ENCODE measurements at places on chromosomes 5 and 9.

GRCh38 chr5:20615888-20616563 is 628.0 kb upstream of the CDH18 start:
- DNase-seq = no peak

DNA sequence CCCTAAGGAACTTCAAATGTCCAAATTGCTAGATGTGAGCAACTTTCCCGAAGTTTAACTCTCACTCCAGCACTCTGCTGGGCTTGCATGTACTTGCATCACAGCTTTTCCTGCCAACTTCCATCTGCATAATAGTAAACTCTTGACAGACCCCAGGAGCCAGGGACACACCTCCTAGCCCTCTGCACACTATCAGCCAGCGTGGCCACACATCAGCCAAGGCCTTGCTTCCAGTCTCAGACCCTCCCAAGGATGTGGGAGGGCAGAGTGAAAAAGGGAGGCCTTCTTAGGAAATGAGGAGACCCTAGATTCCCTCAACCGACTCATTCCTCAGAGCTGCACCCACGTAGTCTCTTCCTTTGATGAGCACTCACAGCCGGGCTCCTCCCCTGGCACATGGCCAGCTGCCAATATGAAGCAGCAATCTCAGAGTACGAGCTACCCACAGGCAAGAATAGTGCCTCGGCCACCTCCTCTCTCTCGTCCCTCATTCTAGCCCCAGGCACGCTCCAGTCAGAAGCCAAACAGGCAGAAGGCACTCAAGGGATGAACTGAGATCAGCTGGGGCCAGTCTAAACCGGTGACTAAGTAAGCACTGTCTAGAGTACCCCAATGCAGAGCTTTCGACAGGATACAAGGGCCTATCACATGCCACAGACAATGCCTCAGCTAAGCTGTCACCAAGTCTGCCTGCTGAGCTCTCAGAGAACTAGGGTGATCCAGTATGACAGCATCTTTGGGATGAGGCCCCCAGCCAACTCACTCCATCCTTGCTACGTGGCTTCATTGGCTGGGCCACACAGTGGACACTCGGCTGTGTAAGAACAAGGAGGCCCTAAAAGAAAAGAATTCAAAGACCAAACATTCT is 2.3 kb downstream of the P4HA2 start:
- peak; percentile 26 for DNase-seq

DNA sequence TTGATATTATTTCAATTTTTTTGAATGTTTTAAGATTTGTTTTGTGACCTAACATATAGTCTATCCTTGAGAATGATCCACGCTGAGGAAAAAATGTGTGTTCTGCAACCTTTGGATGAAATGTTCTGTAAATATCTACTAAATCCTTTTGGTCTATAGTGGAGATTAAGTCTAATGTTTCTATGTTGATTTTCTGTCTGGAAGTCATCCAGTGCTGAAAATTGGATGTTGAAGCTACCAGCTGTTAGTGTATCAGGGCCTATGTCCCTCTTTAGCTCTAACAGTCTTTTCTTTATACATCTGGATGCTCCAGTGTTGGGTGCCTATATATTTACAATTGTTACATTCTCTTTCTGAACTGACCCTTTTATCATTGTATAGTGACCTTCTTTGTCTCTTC is 422.3 kb downstream of the TMEM232 start:
- no peak for DNase-seq

DNA sequence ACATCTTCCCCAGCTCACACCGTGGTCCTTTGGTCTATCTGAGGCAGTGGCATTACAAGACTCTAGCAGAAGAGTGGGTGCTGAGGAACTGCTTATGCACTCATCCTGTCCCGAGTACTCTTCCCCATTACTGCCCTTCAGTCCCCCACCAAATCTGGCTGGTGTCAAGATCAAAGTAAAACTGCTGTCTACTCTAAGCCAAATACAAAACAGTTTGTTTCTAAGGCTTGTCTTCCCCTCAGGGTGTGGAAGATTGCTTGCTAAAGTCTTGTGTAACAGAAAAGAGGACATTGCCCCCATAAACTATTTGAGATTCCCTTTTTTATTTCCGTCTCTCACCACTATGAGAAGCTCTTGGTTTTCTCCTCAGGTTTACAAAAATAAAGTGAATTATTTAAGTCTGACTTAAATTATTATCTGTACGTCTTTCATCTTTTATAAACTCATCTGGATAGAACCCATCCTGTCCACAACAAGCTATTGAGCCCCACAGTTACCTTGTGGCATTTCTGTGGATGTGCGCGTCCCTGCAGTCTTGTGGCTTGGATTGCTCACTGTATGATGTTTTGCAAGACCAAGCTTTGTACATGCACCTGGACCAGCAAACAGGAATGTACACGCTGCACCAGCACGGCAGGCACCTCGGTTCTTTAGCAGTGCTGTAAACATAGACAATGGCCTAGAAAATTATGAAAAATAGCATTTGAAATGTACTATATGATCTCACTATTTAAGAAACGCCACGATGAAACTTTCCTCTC is 61.0 kb downstream of the CYSTM1 start:
- no peak for DNase-seq

DNA sequence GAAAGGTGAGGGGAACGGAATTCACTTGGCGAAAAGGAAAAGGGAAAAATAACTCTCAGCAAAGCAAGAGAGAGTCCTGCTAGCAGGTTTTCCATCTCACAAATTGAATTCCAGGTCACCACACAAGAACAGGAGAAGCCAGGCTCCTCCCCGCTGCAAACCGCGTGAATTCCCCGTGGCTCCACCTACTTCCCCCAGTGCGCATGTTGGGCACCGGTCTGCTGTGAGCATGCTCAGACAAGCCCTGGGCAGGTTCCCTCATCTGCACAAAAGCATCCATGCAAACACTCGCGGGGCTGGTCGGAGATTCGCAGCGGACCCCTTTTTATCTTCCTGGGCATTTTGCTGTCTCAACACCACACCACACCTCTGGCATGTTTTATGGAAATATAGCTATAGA is 58.5 kb upstream of the S1PR3 start:
- no peak for DNase-seq

GRCh38 chr5:96017951-96018350 is 56.3 kb upstream of the ELL2 start:
- DNase-seq = no peak

- no peak for DNase-seq
Observed at GRCh38 chr9:36603006-36603405, 30.3 kb downstream of the MELK start.

GRCh38 chr9:83538890-83539238 is 663 bp upstream of the FRMD3 start:
- DNase-seq = no peak

DNA sequence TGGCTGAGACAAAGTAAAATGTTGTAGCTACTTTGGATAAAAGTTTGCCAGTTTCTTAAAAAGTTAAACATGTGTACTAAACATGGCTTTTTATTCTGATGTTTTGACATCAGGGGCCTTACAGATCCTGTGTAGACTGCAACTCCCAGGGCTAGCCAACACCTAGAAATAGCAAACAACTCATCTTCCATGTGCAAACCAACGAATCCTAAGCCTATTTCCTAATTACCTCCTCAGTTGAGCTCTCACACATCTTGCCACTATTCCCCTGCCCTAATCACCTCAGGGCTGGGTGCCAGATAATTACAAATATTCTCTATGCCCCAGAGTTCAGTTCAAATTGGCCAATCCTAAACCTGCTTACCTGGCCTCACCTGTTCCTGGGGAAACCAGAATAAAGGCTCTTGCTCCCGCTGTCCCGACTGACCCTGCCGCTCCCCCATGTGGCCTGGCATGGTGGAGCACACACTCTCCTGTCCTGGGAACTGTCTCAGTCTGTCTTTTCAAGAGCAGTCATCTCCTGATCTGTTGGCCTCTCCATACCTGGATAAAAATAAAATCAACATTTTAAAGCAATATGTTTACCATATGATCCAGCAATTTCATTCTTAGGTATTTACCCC is 37.1 kb upstream of the FAM169A start:
- no peak for DNase-seq

- no peak for DNase-seq
Observed at GRCh38 chr9:134555094-134555650, 86.4 kb upstream of the COL5A1 start.

- DNase-seq = no peak
Observed at GRCh38 chr5:20610681-20611080, 622.7 kb upstream of the CDH18 start.

DNA sequence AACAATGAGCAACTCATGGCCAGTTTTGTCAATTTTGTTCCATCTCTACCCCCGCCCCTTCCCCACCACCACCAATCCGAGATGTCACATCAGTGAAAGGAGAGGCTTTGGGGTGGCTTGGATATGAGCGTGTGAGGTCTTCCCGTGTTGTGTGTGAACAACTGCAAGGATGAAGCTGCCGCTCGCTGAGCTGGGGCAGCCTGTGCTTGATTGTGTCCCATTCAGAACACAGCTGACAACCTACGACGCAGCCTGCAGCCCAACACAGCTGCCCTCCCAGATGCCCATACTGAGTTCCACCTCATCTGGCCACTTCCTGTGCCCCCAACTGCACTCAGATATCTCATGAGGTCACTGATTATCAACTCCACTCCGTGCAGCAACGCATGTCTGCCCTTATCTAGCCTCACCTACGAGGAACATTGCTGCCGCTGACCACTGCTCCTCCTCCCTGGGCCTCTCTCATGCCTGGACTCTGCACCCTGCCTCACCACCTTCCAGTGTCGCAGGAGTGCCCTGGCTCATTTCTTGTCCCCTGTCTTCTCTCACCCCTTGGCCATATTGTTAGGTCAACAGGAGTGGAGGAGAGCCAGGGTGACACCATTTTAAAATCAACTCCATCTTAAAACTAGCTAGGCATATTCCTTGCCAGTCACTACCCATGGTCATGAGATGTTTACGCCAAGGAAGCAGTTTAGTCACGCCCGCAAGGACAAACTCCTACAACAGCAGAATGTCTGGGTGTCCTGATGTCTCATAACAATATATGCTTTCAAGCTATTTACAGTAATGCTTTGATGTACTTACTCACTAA is 7.3 kb upstream of the IL4 start:
- DNase-seq = no peak

GRCh38 chr9:72554221-72554641 is 32.8 kb downstream of the TMC1 start:
- DNase-seq = no peak

GRCh38 chr9:87831159-87831558 is 51.5 kb upstream of the SPATA31E1 start:
- DNase-seq = no peak

DNA sequence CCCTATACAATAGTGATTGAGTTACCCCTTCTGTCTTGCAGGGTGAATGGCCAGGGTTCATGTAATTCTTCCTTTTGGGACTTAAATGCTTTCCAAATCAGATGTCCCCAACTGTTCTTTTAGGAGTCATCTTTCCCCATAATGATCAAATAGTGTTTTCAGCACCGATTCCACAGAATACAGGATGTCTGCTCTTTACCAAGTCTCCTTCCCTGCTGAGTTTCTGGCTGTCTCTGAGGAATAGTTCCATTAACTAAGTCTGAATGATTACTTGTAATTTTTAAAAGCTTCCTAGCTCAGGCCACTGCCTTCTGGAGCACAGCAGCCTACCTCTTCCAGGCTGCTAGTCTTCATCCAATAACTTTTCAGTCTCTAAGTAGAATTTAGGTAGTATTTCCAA is 630.7 kb upstream of the ZNF608 start:
- DNase-seq = no peak

DNA sequence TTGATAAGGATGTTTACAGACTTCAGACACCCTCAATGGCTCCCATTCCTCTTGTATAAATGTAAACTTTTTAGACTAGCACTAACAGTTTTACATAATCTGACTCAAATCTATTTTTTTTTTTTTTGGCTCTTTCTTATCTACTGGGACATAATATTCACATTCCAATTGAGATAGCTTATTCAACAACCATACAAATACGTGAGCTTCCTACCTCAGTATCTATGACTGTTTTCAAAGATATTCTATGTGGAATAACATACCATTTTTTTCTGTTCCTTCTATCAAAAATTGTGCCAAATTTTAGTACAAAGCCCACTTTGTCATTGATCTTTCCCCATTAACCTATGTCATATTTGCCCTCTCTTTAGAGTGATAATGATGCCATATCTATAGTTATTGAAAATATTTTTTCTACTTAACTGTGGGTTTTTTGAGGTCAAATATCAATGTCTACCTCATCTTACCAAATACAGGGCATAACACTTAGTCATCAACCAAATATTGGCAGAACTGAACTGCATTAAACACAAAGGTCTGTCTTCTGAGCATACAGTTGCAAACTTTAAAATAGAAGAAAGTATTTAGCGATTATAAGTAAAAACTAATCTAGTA is 482.6 kb downstream of the PTPRD start:
- no peak for DNase-seq

DNA sequence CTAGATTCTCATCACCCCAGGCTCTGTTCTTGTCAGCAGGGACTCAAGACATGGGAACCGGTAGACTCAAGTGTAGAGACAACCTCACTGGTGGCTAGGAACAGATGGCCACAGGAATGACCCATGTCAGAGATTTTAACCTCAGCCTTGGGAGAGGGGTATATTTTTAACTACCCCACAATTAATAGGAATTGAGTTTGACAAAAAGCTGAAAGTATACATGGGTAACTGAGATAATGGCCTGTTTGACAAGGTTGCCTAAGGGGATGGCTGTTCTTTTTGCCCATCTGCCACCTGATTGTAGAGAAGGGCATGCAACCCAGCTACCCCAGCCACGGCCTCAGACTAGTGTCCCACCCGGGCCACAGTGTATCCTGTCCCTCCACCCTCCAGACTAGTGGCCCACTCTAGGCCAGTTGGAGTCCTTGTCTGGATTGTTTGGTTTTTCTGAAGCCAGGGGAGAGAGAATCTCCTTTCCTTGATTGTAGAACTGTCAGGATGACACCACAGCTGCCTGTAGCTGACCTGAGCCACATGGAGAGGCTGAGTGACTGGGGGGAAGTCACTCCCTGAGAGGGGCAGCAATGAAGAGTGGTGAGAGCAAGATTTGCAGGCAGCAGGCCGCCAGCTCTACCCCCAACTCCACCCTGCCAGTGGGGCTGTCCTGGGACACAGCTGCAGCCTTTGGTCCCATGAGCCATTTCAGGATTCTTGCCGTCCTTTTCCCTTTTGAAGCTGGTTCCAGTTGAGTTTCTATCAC is 14.6 kb upstream of the ANGPTL2 start:
- no peak for DNase-seq

DNA sequence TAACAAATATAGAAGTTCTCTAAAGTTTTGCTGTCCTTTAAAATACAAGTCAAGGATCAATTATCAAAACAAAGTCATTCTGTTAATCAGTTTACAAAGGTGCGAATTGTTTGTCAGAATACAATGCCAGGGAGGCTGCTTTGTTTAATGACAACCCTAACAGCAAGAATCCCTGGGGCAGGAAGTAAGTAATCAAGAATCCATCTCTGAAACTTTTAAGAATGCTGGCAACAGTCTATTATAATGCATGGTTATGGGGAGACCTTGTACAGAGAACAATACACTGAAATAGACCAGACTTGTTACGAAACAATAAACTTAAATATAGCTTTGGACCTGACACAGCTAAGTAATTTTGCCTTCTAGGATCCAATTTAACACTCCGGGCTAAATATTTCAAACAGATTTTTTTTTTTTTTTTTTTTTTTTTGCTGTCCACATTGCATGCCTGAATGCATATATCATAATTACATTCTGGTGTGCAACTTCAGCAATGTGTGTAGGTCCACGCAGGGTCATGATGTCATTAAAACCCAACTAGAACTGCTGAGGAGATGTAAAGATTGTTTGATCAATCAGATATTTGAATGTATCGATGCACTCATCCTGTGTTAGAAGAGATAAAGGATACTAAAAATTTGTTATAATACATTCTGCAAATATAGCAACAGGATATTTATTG is 421.3 kb downstream of the CETN3 start:
- no peak for DNase-seq

Data from stimulated activated CD8-positive, alpha-beta memory T cell treated with anti-CD3 and anti-CD28 coated beads, Interleukin-15, amount 100 ng/mL, for 48 hours (primary cell).